Activated gamma-delta T cell treated with anti-CD3 and anti-CD28 coated beads, Interleukin-2, amount 50 U/mL, for 16 hours (primary cell): ENCODE measurements at places on chromosomes 7 and 10.
A peak's percentile ranks its signal among the peaks of the same experiment; 100 is the strongest.

GRCh38 chr10:22230158-22230833 is 12.5 kb upstream of the EBLN1 start:
- no peak for DNase-seq

GRCh38 chr10:95655571-95656290 is 780 bp downstream of the ALDH18A1 start:
- peak; percentile 1 for DNase-seq

- no peak for DNase-seq
Observed at GRCh38 chr10:104045151-104046089, 40.3 kb downstream of the COL17A1 start.

- DNase-seq: no peak
Observed at GRCh38 chr10:13801156-13801906, 214.6 kb downstream of the PRPF18 start.

- no peak for DNase-seq
Observed at GRCh38 chr10:3723766-3724165, 61.2 kb downstream of the KLF6 start.

- DNase-seq: no peak
Observed at GRCh38 chr10:26574783-26575182, 122.7 kb upstream of the PDSS1 start.

GRCh38 chr10:127338399-127339110 is 142.2 kb upstream of the INSYN2A start:
- DNase-seq: no peak

DNA sequence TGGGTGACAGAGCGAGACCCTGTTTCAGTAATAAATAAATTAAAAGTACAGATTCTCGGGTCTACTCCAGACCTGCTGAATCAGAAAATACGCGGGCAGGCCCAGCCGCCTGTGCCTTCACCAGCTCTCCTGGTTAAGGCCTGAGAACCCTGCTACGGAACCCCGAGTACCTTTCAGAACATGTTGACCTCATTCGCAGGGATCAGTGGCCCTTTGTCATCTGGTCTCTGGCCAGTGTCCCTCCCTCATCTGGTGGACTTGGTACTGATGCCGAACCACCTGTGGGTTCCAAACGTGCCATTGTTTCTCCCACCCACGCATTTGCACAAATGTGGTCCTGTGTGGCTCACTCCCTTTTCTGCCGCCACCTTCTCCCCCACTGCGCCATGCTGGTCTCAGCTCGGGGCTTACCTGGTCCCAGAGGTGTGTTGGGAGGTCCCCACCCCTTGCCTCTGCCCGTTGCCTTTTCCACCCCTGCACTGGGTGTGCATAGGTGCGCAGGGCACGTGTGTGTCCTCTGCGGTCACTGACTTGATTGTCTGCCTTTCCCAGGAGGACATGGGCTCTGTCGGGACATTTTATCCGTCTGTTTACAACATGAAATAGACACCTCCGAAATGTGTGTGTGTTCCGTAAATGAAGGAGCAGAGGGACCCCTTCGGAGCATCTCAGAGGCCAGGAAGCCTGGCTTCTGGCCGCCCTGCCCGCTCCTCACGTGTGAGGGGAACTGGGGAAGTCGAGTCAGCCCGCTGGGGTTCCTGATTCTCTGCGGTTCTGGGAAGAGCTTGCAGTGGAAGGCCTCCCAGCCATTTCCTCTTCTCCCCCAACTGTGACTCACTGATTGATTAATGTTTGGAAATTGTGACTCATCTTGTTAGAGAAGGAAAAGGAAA is 135.2 kb downstream of the CUX1 start:
- no peak for DNase-seq

DNA sequence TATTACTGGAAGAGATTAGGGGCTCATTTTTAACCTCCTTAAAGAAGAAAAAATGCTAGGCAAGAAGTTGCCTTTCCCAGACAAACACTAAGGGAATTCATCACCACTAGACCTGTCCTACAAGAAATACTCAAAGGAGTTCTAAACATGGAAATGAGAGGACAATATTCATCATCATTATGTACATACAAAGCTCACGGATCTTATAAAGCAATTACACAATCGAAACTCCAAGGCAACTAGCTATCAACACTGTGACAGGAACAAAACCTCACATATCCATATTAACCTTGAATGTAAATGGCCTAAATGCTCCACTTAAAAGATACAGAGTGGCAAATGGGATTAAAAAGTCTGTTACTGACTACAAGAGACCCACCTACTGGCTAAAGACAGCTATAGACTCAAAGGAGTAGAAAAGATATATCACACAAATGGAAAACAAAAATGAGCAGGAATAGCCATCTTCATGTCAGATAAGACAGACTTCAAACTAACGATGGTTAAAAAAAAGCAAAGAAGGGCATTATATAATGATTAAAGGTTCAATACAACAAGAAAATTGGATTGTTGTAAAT is 246.6 kb downstream of the ADRA2A start:
- DNase-seq: no peak

DNA sequence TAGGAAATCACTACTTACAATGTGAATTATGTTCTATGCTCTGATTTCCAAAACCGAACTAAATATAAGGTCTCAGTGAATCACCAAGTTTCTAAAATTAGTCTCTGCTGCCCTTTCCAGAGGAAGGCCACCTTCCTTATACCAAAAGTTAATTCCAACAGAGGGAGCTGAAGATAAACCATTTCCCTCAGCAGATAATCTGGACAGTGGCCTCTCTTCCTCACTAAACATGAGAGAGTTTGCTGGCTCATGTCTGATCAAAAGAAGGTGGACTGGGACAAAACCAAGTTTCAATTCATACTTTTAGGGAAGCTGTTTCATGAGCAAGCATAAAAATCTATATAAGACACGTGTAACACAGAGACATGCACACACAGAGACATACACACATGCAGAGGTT is 6.4 kb downstream of the FEZF1 start:
- DNase-seq: no peak

- no peak for DNase-seq
Observed at GRCh38 chr10:33697016-33697415, 362.5 kb upstream of the NRP1 start.

- DNase-seq: no peak
Observed at GRCh38 chr7:138603549-138604318, 97.4 kb downstream of the SVOPL start.

DNA sequence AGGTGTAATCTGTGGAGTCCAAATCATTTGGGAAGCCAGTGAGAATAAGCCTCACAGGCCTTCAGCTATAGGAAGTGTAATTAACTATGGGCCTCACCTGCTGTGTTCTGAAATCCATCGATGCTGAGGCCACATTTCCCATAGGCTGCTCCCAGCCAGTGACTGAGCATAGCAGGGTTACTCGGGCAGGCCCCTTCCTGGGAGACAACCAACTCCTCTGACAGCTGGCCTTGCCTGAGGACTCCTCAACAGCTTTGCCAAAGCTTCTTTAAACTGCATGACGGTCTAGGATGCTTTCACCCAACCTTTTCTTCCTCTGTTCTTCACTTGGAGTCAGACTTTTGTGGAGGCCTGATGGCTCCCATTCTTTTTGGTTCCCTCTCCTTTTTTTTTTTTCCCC is 63.8 kb upstream of the SMNDC1 start:
- no peak for DNase-seq

DNA sequence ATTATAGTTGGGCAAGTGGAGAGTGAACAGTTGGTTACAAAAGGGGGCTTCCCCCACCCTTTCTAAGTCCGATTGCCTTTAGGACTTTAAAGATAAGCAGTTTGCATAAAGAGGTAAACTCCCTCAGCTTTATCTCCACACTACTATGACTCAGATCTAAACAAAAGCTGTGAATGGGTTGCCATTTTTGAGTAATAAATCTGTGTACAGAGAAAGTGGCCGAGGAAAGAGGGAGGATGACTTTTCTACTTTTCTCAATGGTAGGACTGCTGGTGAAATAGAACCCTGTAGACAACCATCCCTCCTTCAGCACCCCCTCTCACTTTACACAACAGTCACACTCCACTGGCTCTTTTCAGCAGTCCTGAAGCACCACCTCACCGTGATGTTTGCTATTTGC is 71.2 kb downstream of the DNMBP start:
- DNase-seq: no peak

DNA sequence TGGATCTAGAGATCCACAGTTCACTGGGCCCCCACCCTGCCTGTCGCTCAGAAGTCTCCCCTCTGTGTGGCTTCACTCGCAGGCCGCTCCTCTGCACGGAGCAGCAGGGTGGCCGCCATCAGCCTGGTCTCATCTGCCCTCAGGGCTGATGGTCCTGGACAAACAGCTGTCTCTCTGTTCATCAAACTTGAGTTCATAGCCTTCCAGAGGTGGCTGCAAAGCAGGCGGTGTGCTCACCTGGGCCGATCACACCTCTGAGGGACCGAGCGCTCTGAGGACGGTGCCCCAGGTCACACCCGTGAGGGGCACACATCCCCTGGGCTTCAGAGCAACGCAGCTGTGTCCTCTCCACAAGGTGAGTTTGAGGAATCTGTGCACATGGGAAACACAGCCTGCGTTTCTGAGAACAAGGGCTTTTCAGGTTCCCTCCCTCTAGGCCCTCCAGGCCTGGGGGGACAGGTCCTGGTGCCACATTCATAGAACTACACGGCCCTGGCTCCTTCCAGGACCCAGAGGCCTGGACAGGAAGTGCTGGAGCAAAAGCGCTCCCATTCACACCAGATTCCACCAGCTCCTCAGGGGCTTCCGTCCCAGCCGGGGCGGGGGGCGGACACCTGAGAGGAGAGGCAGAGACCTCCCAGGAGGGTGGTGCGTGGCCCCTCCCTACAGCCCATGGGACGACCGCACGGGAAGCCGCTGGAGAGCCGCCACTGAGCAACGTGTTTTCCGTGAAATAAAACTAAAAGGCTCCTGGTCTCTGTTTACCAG is 31.2 kb upstream of the FAM20C start:
- DNase-seq: no peak

DNA sequence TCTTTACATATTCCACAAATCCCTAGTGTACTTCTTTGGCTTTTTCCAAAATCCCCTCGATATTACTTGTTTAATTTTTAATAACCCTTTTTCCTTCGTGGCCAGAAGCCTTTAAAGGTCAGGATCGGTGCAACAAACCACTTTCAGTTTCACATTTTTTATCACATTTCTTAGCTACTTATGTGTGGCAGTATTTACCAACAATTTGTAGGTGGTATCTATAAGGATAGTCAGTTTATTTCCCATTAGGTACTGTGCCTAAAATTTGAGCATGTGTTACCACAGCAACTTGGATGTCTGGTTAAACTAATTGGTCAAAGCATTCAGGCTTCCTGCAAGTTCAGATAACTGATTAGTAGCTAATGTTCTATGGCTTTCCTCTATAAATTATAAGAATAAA is 104.9 kb downstream of the CDK14 start:
- no peak for DNase-seq

- no peak for DNase-seq
Observed at GRCh38 chr10:121406823-121407545, 191.3 kb downstream of the FGFR2 start.

- DNase-seq: no peak
Observed at GRCh38 chr7:43486634-43487033, 96.3 kb upstream of the STK17A start.

DNA sequence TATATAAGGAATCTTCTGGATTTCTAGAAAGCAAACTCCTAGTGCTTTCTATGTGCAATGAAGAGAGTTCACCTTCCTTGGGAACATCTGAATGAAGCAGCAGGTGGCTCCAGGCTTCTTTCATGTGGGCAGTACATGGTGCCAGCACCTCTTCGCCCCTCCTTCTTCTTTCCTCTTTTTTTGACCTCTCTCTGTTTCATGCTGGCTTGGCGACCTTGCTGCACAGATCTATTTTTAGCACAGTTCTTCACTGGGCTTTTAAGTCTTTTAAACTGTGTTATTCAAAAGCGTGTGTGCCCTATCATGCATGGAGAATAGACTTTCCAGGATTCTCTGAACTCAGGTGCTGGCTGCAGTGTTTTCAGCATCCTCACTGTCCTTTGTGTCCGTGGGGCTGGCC is 400.3 kb upstream of the PRKCQ start:
- no peak for DNase-seq

DNA sequence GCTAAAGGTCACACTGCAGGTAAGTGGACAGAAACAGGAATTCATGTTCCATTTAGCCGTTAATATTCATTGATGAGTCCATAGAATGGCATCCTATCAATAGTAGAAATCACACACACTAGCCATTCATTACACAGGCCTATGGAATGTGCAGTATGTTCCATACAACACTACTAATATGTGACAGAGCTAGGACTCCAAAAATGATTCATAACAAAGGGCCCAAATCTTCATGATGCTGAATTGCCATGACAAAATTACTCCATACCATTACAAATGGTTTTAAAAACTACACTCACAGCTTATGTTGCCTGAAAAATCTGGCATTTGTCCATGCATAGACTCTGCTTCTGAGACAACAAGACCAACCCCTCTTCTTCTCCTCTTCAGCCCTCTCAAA is 549.1 kb downstream of the XPNPEP1 start:
- no peak for DNase-seq

- DNase-seq: no peak
Observed at GRCh38 chr10:13066527-13066926, 33.4 kb upstream of the OPTN start.
